ENCODE measurements at places on chromosomes 1 and 21.
A peak's percentile ranks its signal among the peaks of the same experiment; 100 is the strongest.

- no peak for DNase-seq
Observed at GRCh38 chr1:109689844-109690405, 2.3 kb downstream of the GSTM1 start.

- DNase-seq = no peak
Observed at GRCh38 chr1:199298825-199299224, 660.0 kb downstream of the PTPRC start.

DNA sequence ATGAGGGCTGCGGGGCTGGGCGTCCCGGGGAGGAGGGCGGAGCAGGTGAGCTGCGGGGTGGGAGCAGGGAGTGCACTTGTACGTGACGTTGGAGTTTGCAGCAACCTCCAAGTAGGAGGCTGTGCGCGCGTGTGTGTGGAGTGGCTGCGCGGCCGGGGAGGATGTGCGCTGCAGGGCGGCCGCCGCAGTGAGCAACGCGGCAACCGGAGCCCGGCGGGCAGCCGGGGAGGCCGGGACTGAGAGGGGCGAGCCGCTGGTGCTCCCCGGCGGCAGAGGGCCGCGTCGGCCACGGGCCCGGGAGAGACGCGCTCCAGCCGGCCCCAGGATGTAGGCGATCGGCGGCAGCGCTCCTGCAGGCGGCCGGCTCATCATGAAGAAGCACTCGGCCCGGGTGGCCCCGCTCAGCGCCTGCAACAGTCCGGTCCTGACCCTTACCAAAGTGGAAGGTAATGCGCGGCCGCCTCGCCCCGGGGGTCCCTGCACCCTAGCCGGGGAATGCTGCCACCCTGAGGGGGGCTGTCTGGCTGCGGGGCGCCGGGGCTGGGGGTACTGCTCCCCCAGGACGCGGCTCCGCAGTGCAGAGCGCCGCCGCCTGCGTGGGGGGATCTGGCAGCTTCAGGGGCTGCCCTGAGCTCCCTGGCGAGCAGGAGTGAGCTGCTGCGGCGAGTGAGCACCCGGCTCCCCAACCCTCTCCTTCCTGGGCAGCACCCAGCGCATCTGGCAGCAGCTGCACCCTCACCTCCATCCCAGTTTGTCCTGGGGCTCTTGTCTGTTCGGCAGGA, 158.9 kb upstream of the COA6 start:
- peak; percentile 72 for DNase-seq

- peak; percentile 78 for DNase-seq
Observed at GRCh38 chr1:22104865-22105437, 37.9 kb downstream of the WNT4 start.
